ENCODE measurements at places on chromosomes 2 and 18. TPM values are rescaled to one million over a fixed set of nuclear protein-coding genes. Genes with fewer than 3 reads are reported as not detected.

GRCh38 chr2:238929242-238930081 is 81.6 kb downstream of the TWIST2 start:
- peak; percentile 62 for DNase-seq

- DNase-seq, result no peak
Observed at GRCh38 chr2:38690499-38691420, 24.8 kb downstream of the GALM start.

DNA sequence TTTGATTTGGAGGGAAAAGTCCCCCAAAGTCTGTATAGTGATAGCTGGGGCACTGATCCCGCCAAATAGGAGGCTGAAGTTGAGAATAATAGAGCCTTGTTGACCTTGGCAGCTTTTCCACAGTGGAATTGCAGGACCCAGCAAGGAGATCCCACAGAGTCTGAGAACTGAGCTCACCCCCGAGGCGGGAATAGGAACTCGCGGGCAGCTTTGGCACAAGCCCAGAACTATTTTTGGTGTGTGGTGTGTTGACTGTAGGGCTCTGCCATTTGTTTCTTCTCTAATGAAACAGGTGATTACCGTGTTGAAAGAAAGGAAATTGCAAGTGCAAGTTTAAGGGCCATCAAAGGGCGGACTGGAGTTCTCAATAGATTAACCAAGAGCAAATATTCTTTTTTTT is 34.0 kb downstream of the SH3RF3 start:
- peak; percentile 79 for DNase-seq

DNA sequence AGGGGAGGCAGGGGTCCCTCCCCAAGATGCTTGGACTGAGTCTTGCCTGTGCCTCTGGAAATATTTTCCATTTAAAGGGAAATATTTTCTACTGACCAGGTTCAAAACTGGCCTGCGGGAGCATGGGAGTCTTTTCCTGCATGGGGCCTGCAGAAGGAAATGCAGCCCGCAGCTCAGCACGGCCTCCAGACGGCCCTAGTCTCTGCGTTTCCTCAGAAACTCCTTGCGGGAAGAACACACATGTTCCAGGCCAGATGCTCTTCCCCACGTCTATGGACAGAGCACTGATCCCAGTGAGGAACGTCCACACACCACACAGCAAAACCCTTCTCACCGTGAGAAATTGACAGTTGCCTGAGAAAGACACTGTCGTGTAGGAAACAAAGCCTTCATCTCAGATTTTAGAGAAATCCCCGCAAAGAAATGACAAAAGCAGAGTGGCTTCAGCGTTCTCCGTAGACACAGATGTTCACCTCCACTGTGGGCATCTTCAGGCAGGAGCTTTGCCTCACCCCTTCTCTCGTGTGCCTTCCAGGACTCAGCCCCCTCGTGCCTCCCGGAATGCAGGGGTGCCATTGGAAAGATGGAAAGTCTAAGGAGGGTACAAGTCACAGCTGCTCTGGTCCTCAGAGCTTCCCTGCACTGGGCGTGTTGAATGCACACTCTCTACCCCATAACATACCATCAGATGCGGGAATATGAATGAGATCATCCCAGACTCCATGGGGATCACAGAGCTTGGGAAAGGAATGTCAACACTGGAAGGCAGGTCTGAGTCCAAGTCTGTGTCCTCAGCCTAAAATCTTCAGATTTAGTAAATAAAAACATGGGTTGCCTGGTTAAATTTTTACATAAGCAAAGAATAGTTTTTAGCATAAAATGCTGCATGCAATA is 438.7 kb upstream of the SALL3 start:
- DNase-seq, result peak; percentile 75

- no peak for DNase-seq
Observed at GRCh38 chr2:171387052-171387451, 46.7 kb downstream of the METTL8 start.

DNA sequence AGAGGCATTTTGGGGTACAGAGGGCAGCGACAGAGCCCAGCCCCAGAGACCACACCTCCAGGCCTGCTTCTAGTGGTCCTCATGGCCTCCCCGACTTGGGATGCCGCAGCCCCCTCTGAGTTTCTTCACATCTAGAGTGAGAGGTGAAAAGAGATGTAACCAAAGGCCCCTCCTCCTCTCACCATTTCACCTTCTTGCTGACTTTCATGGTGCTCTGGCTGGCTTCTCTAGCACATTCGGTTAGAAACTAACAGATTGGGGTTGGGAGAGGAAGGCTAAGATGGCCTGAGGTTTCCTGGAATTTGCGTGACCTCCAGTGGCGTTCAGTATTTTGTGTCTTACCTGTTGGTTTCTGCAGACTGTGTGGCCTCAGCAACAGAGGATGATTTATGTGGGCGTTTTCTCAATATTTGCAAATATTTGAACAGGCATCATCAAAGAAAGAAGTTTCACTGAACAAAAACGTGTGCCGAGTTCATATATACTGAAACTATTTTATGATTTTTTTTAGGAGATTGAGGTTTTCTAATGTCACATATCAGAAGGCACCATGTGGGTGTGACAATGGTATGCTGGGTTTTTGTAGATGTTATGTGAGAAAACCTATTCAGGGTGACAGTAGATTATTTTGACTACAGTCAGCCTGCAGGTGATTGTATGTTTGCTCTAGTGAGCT is 69.9 kb upstream of the BCL2L11 start:
- no peak for DNase-seq

DNA sequence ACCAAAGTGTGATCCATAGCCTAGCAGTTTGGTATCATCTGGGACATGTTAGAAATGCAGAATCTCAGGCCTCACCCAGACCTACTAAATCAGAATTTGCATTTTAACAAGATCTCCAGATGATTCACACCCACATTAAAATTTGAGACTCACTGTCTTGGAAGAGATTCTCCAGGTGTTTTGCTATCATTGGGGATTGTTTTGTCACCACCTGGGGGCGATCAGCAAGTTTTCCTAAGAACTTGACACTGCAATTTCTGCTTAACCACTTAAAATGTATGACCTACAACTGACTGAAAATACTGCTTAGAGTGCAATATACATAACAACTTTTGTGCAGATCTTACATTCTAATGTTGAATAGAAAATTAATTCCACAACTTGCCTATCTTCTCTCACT is 18.9 kb upstream of the ITGA4 start:
- DNase-seq, result no peak

DNA sequence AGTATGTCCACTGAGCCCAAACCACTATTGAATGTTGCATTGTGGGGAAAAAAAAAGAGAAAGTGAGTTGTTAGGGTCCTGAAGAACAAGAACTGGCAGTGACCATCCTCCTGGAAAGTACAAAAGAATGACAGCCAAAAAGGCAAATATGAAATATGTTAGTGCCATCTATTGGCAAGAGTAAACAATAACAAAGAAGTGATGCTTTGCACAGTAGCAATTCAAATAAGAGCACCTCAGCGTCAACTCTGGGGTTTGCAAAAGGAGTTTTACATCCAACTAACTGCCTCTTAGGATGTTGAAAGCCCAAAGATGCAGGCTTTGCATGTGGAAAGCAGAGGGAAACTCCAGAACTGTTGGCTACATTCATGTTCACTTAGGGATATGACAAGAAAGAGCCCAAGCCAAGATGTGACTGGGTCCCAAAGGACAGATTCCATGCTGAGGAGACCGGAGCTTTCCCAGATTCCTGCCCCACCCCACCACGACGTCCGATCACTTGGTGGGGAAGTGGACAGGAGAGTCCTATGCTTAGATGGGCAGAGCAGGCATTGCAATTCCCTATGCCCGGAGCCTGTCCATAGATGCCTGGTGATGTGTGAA is 15.6 kb downstream of the TRABD2A start:
- peak; percentile 23 for DNase-seq

- no peak for DNase-seq
Observed at GRCh38 chr18:59915606-59916005, 15.8 kb downstream of the PMAIP1 start.

GRCh38 chr18:75775121-75775520 is 347.6 kb upstream of the SMIM21 start:
- no peak for DNase-seq

- no peak for DNase-seq
Observed at GRCh38 chr2:3768960-3769765, 65.8 kb downstream of the DCDC2C start.

- peak; percentile 97 for DNase-seq
Observed at GRCh38 chr2:55049043-55049820, 1.0 kb downstream of the RTN4 start.

DNA sequence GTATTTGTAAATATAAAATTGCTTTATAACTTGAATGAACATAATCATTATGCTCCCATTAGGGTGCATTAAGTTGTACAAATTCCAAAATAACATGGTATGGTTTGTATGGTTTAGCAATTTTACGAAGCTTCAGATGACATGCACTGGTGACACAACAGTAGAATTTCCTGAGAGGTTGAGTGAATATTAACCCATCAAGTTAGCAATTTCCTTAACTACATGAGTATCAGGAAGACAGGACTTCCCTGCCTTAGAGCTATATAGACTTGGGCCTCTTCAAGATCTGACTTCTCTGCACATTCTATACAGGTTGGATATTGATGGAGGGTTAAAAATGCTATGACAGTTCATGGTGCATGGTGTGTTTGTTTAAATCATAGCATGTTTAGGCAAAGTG is 60.2 kb downstream of the ZC3H6 start:
- DNase-seq, result no peak

CERKL gene
- 7.8 TPM for polyA plus RNA-seq

SERPINB11 gene
- polyA plus RNA-seq, result not detected

ADRA2B gene
- polyA plus RNA-seq, result 2.9 TPM

AKAIN1 gene
- polyA plus RNA-seq, result not detected

AQP12B gene
- 1.7 TPM for polyA plus RNA-seq

ATP8B1 gene
- polyA plus RNA-seq, result 3.0 TPM

UPP2 gene
- not detected for polyA plus RNA-seq

TNFAIP6 gene
- 11.8 TPM for polyA plus RNA-seq

ZBTB7C gene
- 4.1 TPM for polyA plus RNA-seq

PLB1 gene
- 2.2 TPM for polyA plus RNA-seq

ALS2 gene
- 13.9 TPM for polyA plus RNA-seq
